Calu3 (cell line): ENCODE measurements at places on chromosomes 7 and 10. TPM values are rescaled to one million over a fixed set of nuclear protein-coding genes. Genes with fewer than 3 reads are reported as not detected.

FZD1 gene
- 3.2 and 3.7 TPM in 2 replicates for total RNA-seq

OPN1SW gene
- not detected in 2 replicates for total RNA-seq

TFPI2 gene
- total RNA-seq, result 213 and 218 TPM in 2 replicates

FFAR4 gene
- total RNA-seq, result 0.61 and 0.97 TPM in 2 replicates

MYH16 gene
- total RNA-seq, result 0.61 and 0.97 TPM in 2 replicates

UPK3B gene
- 6.0 and 14.6 TPM in 2 replicates for total RNA-seq

OR6V1 gene
- total RNA-seq, result not detected in 2 replicates

ZP3 gene
- 5.4 and 9.4 TPM in 2 replicates for total RNA-seq

PTPRN2 gene
- total RNA-seq, result 1.9 and 2.0 TPM in 2 replicates

CNTNAP2 gene
- 0.29 and 1.1 TPM in 2 replicates for total RNA-seq

UPK3BL2 gene
- total RNA-seq, result 17.4 and 18.3 TPM in 2 replicates

ZNF488 gene
- total RNA-seq, result 2.1 and 2.2 TPM in 2 replicates

FAM25C gene
- not detected in 2 replicates for total RNA-seq

CCDC136 gene
- 2.2 and 5.9 TPM in 2 replicates for total RNA-seq

ITIH5 gene
- total RNA-seq, result 2.0 and 5.2 TPM in 2 replicates

EPO gene
- not detected in 2 replicates for total RNA-seq

SPOCK2 gene
- 162 and 205 TPM in 2 replicates for total RNA-seq

LDB3 gene
- total RNA-seq, result not detected in 2 replicates

CCDC3 gene
- not detected in 2 replicates for total RNA-seq

NRF1 gene
- total RNA-seq, result 17.6 and 22.1 TPM in 2 replicates

MMS19 gene
- total RNA-seq, result 39.8 and 46.5 TPM in 2 replicates

OLAH gene
- not detected in 2 replicates for total RNA-seq

CFAP70 gene
- total RNA-seq, result 1.2 and 1.9 TPM in 2 replicates

ALDH18A1 gene
- 50.1 and 55.8 TPM in 2 replicates for total RNA-seq

PRSS37 gene
- not detected in 2 replicates for total RNA-seq

PDZD7 gene
- 1.2 and 1.3 TPM in 2 replicates for total RNA-seq

SFMBT2 gene
- total RNA-seq, result 0.64 and 1.7 TPM in 2 replicates

ZDHHC6 gene
- 25.7 and 28.7 TPM in 2 replicates for total RNA-seq

SAMD9 gene
- 74.8 and 167 TPM in 2 replicates for total RNA-seq

COBL gene
- total RNA-seq, result 48.1 and 49.9 TPM in 2 replicates

ABCB1 gene
- 5.7 and 15.8 TPM in 2 replicates for total RNA-seq

DBF4 gene
- 22.0 and 28.4 TPM in 2 replicates for total RNA-seq

HOXA9 gene
- total RNA-seq, result 1.7 and 2.5 TPM in 2 replicates

SPDYE17 gene
- not detected in 2 replicates for total RNA-seq

NKX2-3 gene
- not detected in 2 replicates for total RNA-seq

IKZF1 gene
- 0.24 and 0.28 TPM in 2 replicates for total RNA-seq

TNS3 gene
- total RNA-seq, result 102 and 135 TPM in 2 replicates

INA gene
- 1.3 and 1.9 TPM in 2 replicates for total RNA-seq

PARG gene
- total RNA-seq, result 41.1 and 46.8 TPM in 2 replicates

CTTNBP2 gene
- total RNA-seq, result 2.3 and 2.4 TPM in 2 replicates

ZNF487 gene
- total RNA-seq, result 2.5 and 3.4 TPM in 2 replicates
